ENCODE measurements at places on chromosomes 11 and 22.
A peak's percentile ranks its signal among the peaks of the same experiment; 100 is the strongest.

DNA sequence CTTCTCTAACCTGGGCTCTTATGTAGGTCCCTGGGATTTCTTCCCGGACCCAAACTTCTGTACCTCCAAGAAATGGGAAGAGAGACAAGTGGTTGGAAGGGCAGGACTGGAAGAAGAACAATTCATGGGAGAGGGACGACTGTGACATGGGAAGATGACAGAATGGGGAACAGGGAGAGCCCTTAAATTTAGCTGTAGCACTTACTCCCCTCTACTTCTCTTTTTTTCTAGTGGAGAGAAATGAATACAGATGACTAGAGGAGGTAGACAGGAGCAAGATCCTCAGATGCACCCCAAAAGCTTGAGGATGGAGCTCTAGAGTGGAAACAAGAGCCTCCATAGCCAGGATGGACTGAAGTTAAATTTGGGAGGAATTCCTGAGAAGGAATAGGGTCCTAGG lies 2.3 kb downstream of the RHOG start:
- no peak for DNase-seq

DNA sequence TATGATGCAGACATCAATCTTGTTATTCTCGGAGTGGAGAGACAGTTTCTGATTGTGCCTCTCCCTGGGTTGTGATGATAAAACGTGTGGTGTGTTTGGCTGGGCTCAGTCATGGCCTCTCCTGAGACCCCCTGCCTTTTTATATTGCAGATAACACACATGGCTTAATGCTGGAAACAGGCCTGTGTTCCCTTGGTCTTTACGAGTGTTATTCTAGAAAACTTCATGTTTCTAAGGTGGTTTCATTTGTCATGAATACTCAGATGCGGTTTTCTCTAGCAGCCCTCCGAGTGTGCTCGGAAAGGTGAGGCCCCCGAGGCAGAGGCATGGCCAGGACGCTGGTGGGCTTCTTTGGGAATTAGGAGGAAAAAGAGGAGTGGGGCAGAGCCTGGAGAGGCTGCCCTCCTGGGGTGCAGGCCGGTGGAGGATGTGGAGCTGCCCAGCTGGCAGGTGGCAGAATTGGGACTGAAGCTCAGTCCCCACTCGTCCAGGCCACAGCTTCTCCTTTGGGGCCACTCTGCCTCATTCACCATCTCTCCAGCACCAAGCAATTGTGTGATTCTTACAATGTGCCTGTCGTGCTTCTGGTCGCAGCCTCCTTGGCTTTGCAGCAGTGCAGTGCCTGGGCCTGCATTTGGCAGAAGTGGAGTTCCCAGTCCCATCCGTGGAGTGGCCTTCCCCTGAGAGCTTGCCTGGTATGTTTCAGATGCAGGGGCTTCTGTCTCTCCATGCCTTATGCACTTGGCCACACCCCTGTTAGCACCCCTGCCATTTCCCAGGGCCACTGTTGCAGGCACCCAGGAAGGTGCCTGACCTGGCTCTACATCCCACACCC lies 309.6 kb downstream of the TBC1D22A start:
- no peak for DNase-seq

DNA sequence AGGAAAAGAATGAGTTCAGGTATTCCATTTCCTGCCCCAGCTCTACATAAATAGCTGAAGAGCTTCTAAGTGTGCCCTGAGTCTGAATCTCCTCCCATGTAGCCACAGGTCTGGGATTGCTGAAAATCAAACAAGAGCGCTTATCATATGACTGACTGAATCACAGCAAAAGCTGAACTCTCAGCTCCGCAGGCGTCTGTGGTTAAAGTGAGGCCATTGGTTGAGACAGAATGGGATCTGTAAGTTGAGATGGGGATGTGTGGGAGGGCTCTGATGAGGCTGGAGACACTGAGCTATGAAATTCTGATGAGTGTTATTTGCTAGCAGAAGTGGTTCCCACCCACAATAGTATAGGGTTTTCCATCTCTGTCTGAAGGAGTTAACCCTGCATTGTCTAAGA lies 637.0 kb downstream of the OPCML start:
- no peak for DNase-seq

GRCh38 chr11:63909591-63910506 lies 7.1 kb downstream of the RCOR2 start:
- DNase-seq: no peak

DNA sequence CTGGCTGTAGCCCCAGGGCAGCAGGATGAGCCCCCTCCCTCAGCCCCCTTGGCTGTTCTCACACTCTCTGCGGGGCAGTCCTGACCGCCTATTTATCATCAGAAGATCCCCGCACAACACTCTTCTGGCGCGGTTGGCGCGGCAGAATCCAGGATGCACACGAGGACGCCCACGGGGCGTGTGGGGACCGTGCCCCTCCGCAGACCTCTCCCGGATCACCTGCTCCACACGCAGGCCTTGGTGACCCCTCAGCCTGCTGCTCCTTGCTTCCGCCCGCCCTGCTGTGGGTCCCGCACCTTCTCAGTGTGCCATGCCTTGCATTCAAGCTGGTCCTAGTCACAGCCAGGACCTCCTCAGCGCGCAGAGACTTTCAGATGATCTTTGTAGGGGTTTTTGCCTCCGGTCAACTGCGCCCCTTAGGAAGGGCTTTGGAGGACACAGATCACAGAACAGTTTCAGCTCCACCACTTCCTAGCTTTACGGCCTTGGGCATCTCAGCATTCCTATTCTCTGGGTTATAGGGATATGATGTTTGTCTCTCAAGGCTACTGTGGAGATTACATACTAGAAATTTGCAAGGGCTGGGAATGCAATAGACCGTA lies 841 bp upstream of the TUB start:
- DNase-seq: no peak

- no peak for DNase-seq
Measured at GRCh38 chr22:40703736-40704135, 24.5 kb downstream of the MCHR1 start.

DNA sequence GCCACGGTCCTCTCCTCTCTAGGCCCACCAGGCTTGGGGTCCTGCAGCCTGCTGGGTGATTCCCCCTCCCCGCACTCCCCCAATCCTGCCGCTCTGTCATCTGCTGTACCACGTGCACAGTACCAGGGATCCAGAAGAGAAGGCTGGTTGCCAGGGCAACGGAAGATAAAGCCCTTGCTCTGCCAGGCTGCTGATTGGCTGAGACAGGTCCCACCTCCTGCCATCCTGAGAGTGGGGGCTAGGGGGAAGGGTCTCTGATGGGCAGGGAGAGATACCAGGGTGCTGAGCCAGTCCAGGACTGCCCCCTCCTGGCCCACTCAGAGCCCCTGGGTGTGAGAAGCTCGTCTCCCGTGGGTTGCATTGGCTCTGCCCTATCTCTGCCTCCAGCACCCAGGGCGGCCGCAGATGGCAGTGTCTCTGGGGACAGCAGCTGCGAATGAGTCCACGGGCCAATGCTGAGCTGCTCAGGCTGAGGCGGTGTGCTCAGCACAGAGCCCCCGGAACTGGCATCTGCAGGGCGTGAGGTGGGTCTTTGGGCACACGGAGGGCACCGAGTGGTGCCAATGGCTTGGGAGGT lies at the start of gene SMIM45:
Gene SMIM45 (plus strand): TSS at position 253 of the 577 bp plus-strand sequence.
- no peak for DNase-seq

DNA sequence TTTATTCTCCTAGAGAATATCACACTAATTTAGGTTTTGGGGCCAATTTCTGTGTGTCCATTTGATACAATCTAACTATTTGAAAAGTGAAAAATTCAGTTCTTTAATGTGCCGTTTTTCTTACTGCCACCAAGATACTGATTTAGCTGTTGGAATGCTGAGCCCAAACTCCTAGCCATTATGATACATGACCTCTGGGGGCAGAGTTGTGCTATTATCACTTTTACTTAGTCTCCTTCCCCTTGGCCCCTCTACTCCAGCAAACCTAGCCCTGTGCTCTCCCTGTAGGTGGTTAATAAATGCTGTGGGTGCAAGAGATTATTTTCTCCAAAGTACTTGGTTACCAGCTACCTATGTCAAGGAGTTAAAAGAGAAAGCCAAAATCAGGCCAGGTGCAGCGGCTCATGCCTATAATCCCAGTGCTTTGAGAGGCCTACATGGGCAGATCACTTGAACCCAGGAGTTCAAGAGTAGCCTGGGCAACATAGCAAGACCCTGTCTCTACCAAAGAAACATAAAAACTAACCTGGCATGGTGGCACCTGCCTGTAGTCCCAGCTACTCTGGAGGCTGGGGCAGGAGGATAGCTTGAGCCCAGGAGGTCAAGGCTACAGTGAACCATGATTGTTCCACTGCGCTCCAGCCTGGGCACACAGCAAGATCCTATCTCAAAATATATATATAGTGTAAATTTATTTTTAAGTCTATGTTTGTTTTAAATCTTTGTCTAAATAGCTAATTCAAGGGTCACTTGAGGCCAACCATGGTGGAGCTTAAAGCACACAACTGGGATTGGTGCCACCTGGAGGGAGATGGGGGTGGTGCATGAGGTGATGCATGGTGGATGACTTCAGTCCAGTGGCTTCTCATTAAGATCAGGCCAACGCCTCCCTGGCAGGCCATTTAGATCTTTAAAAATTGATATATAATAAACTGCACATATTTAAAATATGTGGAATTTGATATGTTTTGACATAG lies 193.2 kb upstream of the PLET1 start:
- no peak for DNase-seq

- DNase-seq: no peak
Measured at GRCh38 chr22:47587361-47587760, 824.9 kb downstream of the TBC1D22A start.

- no peak for DNase-seq
Measured at GRCh38 chr22:22798716-22799115, 88.9 kb upstream of the IGLL5 start.

DNA sequence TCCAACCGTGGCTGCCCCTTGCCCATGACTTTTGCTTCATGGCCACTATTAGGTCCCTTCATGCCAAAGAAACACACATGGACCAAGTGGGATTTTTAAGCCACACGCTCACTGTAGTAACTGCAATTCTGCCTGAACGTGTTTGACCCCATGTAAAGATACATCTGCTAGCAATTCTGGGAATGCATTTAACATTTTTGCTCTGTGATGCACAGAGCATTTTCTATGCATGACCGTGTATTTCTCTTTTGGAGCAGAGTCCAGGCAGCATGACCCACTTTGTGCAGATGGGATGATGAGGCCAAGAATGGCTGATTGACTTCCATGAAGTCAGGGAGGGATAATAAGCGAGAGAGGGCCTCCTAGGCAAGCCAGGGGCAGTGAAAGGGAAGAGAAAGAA lies 108.5 kb downstream of the TP53I11 start:
- no peak for DNase-seq

DNA sequence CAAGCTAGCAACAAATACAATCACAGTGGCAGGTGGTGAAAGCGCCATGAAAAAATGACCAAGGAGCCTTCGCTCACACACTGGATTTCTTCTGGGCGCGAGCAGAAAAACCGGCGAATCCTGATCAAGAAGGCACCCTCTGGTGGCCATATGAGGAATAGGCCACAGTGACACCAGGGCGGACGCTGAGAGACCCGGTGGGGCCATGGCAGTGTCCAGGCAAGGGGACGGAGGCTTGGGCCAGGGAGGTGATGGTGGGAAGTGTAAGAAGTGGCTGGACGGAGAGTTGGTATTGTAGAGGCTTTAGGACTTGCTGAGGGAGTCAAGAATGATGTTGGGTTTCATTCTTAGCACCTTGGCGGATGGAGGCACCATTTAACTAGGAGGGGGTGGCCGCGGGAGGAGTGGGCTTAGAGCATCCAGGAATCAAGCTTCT lies 16.9 kb upstream of the RAC2 start:
- DNase-seq: peak; percentile 29

GRCh38 chr22:19875061-19875530 lies 20.4 kb upstream of the GNB1L start:
- no peak for DNase-seq

DNA sequence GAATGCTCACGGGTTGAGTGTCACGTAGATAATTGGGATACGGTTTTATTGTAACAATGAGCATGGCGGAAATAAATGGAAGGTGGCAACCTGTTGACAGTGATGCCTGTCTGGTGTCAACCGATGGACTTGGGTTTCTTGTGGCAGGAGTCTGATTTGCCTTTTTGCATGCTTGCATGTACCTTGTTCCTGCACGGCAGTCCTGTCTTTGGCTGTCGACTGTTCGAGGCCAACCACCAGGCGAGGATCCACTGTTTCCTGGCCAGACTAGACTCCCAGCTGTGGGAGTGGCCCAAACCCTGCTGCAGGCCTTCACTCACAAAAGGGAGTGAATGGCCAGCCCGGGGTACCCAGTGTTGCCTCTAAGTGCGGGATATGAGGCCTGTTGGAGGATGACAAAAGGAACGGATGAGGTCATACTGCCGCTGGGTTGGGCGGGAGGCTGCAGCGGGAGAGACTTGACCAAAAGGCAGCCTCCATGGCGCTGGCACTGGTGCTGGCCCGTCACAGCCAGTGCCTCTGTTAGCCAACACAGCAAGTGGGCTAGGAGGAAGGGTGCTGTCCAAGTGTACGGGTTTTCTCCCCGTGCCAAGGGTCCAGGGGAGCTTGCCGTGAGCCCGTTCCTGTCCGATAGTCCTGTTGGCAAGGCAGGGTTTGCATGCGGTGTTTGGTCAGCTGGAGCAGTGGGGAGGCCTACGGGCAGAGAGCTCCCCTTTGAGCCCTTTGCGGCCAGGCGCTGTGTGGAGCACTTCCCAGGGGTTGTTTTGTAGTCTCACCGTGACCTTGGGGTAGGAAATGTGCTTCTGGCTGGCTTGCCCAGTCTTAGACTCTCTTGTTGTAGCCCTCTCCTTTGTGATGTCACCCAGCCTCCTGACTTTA lies 974 bp downstream of the DGCR8 start:
- DNase-seq: no peak

DNA sequence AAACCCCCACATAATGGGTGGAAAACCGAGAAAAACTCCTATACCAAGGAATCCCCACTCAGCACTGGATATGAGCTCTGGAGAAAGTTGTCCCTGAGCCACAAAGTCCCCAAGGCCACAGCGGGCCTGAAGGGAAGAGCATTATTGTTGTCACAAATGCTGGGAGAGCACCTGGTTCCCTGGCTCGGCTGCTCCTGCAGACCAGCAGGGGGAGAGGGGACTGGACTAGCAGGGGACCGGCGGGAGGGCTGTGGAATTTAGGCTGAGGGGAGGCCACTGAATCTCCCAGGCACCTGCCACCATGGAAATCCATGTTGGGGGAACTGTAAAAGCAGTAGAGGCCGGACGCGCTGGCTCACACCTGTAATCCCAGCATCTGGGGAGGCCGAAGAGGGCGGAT lies 7.0 kb downstream of the PC start:
- no peak for DNase-seq

GRCh38 chr22:19895160-19895849 lies 40.6 kb upstream of the GNB1L start:
- no peak for DNase-seq

- no peak for DNase-seq
Measured at GRCh38 chr11:27227736-27228135, 135.3 kb downstream of the CCDC34 start.

GRCh38 chr22:35605851-35606481 lies 11.2 kb downstream of the MB start:
- DNase-seq: no peak

- no peak for DNase-seq
Measured at GRCh38 chr11:20261526-20261925, 101.3 kb upstream of the DBX1 start.
